ENCODE measurements at places on chromosomes 16 and 17.

DNA sequence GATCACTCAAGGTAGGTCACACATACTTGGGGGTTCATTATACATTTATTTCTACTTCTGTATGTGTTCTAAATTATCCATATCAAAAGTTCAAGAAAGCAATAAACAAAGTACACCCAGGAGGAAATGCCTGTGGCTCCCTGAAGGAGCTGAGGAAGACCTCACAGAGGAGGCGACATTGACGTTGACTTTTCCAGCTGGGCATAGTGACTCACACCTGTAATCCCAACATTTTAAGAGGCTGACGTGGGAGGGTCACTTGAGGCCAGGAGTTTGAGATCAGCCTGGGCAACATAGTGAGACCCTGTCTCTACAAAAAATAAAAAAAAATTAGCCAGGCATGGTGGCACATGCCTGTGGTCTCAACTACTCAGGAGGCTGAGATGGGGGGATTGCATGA, 16.3 kb downstream of the ITGAD start:
- peak; percentile 96 for DNase-seq

DNA sequence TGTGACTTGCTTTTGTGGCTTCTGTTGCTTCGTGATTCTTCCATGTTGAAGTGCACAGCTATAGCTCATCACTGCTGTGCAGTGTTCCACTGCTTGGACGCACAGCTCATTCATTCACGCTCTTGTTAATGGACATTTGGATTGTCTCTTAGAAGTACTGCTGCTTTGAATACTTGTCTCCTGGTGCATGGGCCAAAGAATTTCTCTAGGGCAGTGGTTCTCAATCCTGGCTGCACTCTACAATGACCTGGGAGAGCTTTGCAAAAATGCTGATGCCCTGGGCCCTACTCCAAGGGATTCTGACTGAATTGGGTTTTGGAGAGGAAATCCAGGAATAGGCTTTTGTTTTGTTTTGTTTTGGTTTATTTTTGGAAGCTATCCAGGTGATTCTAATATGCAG, 20.0 kb downstream of the CCL17 start:
- no peak for DNase-seq

DNA sequence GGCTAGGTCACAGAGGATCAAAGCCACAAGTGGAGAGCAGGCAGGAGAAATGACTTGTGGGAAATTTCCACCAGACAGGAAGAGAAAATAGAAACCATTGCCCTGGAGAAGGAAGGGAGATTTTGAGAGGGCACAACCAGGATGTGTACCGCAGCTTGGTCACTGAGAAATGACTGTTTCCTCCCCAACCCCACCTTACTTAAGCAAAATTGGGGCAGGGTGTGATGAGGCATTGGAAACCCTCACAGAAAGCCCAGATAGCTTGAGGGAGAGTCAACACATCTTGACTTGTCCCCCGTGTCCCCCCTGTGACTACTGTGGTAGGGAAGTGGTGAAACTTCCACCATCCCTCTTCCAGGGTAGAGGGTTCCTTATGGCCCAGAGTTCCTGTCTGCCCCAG, 113.5 kb upstream of the FAM20A start:
- DNase-seq, result no peak

DNA sequence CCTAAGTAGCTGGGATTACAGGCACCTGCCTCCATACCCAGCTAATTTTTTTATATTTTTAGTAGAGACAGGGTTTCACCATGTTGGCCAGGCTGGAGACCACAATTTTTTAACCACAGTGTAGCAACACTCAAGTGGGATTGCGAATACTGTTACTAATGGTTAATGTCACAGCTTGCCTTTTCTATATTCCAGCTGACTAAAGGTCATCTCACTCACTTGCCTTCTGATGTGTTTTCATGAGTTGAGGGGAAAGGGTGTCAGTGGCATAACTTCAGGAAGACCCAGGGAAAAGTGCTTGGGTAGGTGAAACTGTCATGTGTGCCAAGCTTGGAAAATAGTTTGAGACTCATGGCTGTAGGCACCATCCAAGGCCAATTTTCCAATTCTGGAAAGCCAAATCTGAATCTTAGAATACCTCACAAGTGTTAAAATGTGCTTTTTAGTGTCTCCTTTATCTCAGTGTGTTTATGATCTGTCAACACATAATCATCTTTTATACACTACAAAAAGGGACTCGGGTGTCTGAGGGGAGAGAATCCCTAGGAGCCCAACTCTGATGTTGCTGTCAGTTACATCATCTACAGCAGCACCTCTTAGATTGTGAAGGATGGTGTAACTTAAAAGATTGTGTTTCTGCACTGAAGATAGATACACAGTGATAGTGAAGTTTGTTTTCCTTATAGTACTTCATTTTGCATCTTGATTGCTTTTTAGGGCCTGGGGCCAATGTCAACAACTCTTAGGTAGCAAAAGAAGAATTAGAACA, 27.1 kb downstream of the OGFOD1 start:
- no peak for DNase-seq

DNA sequence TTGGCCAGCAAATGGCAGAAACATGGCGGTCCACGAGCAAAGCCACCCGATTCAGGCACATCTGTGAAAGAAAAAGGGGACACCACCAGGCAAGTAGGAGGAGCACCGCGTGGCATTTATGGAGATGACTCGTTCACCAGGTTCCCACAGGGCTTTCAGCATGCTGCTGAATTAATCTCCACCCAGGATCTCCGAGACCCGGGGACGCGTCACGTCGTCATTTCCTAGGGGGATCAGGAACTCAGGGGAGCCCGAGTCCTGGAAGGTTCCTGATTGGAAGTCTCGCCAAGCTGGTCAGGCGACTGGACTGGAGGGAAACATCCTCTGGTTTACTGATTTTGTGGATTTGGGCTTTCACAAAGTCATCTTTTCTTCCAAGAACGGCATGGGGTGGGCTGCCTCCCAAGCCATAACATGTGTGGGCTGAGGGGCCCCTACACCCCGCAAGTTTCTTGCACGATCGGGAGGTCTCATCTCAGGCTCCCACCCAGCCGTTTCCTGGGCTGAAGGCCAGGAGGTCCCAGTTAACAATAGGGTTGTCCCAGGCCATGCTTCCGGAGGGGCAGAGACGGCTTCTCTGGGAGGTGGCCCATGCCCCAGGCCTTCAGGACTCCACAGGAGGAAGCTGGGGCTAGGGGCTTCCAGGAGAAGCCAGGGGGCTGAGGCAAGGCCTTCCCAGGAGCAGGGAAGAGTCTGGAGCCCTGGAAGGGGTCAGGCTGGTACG, 645 bp downstream of the DNAH17 start:
- DNase-seq, result no peak

DNA sequence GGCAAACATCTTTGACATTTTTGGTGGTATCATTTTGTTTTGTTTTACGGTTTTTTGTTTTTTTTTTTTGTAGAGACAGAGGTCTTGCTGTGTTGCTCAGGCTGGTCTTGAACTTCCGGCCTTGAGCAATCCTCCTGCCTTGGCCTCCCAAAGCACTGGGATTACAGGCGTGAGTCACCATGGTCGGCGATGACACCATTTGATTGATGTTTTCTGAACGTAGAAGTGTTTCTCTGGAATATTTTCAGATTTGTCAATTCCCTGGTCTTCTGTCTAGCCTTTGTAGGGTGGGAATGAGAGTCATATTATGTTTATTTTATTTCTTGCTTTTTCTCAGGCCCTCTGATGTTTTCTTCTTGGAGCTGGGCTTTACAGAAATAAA, 32.2 kb upstream of the BRD7 start:
- peak; percentile 49 for DNase-seq

GRCh38 chr16:48498769-48499631, 111.0 kb downstream of the N4BP1 start:
- peak; percentile 30 for DNase-seq

DNA sequence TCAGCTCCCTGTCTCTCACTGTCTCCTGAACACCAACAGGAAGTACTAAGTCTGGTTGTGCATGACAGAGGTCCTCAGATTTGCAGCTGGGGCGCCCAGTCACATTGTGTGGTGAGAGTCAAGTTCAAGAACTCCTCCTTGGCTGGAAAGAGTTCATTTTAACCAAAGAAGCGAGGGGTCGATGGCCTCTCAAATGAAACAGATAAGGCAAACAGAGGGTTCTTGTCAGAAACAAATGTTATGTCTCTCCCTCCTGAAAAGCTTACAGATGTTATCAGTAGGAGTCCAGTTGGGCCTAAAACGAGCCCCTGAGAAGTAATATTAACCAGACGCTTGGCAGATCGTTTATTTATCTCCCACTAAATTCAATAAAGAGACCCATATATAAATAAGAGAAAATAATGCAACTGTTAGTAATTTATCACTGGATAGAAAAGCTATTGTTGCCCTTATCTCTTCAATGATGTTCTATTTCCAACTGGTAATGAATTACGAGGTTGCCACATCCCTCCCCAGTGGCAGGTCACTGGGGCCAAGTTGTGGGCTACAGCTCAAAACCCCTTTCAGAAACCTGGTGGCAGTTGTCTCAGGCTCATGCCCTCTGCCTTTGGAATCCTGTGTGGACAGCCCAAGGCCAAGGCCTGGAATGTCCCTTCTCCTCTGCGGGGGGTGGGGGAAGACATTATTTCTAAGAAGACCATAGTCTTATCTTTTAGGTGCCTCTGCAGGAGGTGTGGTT, 307.5 kb upstream of the DYNLRB2 start:
- DNase-seq, result peak; percentile 30

DNA sequence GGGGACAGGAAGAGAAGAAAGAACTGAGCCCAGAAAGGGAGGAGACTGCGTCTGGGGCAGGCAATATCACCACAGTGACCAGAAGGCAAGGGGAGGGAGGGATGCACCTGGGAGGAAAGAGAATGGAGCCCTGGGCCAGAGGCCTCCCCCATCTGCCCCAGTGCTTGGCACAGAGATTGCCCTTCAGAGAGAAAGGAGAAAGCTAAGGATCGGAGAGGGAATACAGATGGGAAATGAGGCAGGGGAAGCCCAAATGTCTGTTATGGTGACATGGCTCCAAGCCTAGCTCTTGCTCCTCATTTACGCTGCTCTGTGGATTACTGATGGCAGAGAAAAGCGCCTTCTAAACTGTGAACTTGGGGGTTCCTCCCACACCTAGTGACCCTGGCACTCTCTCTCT, 47.2 kb downstream of the PIPOX start:
- no peak for DNase-seq

GRCh38 chr17:2042390-2042847, 597 bp downstream of the OVCA2 start:
- peak; percentile 35 for DNase-seq

- no peak for DNase-seq
These were observed 981 bp downstream of the GLG1 start for GRCh38 chr16:74605746-74606520.

DNA sequence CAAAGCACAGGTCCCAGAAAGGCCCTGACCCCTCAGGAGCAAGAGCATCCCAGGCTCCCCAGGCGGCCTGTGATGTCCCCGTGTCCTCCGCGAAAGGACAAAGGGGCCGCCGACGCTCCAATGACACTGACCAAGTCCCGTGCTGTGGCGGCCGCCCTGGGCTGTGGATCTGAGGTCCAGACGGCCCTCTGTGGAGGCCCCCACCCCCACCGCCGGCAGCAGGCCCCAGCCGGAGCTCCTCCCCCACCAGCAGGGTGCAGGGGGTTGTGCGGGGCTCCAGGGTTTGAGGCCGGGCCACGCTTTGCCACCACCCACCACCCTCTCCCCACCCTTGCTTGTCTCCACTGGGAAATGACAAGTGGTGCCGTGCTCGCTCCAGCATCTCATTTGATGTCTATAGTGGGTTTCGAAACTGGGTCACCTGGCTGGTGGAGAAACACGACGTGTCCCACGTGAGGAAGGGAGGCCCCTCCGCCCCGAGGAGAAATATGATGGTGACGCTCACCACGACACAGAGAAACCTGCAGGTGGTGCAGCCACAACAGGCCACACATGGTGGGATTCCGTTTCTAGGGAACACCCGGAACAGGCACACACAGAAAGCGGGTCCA, 31.2 kb upstream of the ZNF469 start:
- no peak for DNase-seq

- no peak for DNase-seq
These were observed 131.3 kb downstream of the CBLN1 start for GRCh38 chr16:49150341-49150740.

DNA sequence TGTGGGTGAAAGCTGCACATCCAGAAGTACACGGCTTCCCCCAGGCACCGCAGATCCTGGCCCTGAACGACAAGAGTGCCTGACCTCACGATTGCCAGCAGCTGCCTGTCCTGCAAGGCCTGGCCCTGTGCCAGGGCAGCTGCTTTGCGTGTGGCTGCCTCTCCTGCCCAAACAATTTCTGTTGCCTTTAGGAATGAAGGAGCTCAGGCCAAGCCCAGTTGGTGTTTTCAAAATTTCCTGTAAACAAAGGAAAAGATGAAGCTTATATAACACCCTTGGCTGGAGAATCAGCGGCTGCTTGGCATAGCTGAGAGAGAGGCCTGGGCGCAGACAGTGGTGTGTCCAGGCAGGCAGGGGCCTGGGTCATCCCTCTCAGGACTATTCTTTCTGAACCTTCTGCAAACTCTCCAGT, 11.7 kb upstream of the SLC47A2 start:
- DNase-seq, result peak; percentile 83

GRCh38 chr16:82062645-82063058, 27.6 kb downstream of the HSD17B2 start:
- peak; percentile 95 for DNase-seq

DNA sequence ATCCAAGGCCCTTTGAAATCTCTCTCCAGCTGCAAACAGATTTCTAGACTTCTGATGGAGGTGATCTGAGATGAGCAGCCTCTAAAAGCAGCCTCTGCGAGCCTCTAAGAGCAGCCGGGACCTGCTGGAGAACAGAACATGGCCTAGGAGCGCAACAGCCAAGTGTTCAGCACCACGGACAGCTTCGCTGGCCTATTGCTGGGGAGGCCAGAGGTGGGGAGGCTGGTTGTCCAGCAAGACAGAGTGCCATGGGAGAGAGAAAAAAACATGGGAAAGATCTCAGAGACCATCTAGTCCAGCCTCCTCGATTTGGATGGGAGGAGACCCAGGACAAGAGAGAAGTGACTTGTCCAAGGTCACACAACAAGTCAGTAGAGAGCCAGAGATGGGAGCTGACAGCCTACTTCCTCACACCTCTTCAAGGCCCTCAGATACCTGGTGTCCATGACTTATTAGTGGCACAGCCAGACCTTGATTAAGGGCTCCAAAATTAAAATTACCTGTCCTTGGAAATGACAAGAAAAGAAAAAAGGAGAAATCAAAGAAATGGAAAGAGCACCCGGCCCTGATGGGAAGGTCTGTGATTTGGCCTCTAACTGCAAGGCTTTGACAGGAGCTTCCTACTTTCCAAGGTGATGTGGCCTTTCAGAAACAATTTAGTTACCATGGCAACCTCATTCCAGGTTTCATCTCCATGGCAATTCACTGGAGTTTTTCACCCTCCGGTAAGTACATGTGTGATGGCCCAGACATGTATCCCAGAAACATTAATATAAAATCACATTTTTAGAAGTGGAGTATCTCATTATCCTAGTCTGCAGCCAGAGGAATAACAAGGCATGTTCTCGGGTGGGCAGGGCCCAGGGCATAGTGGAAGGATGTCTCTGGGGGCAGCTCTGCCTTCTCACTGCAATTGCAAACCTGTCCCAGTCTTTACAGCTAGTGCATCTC, 14.5 kb downstream of the RPRML start:
- DNase-seq, result no peak

- DNase-seq, result no peak
These were observed 839.1 kb upstream of the RBFOX1 start for GRCh38 chr16:6493555-6493954.
